ENCODE measurements at places on chromosomes 2 and 18.

GRCh38 chr18:32442575-32442974 lies 28.1 kb downstream of the GAREM1 start:
- no peak for DNase-seq

GRCh38 chr2:45707006-45707405 lies 55.5 kb downstream of the PRKCE start:
- DNase-seq, result no peak

DNA sequence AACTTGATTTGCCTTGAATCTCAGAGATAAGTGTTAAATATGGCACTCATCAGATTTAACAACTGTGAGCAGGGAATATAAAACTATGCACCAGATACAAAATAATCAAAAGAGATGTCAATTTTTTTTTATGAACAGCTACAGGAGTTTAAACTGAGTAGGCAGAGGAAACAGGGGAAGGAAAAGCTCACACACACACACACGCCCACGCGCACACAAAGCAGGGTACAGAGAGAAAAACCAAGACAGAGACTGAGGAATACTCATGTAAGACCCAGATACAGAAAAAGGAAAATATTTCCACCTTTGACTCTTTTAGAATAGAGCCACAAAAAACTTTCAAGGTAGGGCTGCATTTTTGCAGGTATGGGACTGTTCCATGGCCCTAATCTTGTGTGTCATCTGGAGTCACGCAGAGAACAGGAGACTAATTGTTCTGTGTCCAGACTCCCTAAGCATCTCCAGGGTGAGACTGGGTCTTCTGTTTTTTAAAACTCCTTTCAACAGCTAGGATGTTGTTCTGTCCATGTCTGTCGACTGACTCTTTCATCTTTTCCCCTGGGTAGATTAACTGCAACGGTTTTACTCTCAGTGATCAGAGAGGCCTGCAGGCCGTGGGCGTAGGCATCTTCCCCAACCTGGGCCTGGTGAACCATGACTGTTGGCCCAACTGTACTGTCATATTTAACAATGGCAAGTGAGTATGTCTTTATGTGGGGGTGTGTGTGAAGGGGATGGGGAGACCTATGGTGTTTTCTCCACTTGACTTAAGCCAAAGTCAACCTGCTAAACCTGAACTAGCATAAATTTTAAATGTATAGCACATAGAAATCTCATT lies 23.0 kb downstream of the SMYD1 start:
- DNase-seq, result no peak

DNA sequence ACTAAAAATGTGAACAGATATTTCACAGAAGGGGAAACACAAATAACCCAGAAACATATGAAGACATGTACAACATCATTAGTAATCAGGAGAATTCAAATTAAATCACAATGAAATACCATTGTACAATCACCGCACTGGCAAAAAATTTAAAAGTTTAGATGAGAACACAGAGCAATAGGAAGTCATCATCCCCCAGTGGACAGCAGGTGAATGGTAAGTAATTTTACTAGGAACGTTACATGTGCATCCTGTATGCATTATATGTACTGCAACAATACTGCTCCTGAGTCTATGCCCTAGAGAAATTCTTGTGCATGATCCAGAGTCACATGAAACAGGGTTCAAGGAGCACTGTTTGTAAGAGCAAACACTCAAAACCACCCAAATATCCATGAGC lies 713.8 kb downstream of the NRXN1 start:
- DNase-seq, result no peak

- no peak for DNase-seq
Measured at GRCh38 chr2:234267534-234267933, 217.0 kb downstream of the SPP2 start.

DNA sequence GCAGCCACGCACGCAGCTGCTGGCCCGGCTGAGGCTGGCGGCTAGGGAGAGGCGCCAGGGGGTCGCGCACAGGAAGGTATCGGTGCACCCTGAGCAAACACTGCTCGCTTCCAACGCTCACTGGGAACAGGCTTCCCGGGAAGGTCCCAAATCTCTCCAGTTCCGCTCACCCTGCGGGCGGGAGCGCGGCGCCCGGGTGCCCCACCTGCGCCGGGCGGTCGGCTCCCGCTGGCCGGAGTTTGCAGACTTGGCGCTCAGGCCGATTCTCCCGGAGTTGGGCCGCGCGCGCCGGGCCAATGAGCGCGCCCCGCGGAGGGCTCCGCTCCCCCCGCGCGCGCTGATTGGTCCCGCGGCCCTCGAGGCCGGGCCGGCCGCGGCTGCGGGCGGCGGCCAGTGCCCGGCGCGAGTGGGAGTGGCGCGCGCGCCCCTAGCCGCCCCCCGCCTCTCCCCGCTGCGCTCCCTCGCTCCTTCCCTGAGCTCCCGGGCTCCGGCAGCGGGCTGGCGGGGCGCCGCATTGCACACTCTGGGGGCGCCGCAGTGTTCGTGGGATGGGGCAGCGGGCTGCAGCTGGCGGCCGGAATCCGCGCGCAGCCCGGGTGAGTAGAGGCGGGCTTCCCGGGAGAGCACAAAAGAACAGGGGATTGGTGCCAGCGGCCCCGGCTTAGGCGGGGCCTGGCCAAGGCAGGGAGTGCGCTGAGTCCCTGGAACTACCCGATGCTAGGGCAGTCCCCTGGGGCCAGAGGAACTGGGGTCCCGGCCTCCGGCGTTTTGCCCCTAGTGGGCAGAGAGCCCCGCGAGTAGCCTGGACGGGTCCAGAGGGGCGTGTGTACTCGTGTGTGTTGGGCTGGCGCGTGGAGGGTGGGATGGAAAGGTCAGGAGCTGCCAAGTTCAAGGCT lies at the start of gene LYPD6:
TSS of gene LYPD6 (plus strand) at position 461 of the 896 bp plus-strand sequence. CDS start 107,122 bp downstream, outside the sequence.
- peak; percentile 52 for DNase-seq

DNA sequence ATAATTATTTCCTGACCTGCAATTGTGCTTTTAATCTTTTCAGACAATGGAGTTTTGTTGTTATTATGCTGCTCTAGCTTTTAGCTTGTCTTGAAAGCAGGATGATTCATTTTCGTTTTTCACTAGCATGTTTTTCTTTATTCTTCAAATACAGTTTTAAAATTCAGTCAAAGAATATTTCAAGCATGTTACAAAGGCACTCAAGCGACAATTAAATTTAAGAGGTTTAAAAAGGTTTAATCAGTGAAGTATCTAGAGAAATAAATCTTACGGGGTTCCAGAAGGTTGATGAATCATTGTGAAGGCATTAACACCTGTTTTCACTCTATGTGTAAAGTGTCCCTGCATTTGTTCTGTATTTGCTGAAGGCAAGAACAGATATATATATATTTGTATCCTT lies 390.7 kb upstream of the TMEFF2 start:
- DNase-seq, result no peak
